ENCODE measurements at places on chromosomes 1 and 21.

DNA sequence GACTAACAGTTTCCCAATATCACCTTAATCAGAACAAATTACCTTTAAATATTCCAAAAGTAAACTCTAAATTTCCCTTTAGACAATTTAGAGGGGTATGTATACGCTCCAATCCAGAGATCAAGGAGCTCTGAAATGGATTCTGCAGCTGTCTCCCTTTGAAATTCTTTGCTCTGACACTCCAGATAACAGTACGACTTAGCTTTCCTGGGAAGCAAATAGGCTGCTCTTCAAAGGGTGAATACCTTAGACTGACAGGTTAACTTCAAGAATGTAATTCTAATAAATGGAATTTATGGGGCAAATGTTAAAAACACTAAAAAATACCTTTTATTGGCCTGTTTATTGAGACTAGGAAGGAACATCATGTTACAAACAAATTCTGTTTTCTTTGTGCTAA lies 357.2 kb downstream of the USP25 start:
- DNase-seq = no peak

DNA sequence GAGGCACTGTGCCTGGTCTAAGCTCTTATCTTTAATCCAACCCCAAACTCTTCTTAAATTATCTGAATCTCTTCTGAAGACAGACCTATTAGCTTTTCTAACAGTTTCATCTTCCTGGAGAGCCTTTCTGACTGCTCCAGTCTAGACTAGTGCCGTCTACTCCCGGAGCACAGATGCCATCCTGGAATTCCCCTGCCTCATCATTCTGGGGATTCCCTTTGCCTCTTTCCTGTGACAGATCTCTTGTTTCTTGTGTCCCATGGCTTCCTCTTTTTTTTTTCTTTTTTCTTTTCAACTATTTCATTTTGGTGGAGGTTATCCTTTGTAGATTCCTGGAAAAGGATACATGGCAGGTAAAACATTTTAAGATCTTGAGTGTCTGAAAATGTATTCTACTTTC lies 11.7 kb downstream of the SEMA4A start:
- no peak for DNase-seq

DNA sequence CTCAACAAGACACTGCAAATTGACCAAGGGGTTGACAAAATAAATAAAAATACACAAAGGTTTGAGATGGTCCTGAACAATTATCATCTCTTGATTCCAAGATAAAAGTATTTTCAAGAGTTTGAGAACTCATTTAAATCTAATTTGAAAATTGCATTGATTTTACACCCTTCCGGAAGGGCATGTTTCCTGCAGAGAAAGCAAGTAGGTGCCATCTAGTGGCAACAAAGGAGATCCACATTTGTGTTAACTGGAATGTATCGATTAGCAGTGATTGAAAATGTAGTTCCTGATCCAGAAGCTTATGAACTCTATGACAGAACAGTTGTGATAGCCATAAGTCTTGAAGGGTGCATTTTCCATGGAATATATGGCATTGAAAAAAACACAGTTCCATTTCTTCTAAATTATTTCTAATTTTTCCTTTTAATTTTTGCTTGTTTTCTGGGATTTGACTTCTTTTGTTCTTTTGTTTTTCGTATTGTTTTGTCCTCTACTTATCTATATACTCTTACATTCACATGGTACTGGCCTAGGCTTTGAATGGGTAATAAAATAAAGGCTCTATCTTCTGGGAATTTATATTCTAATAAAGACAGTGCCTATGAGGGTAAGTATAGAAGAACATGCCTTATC lies 143.7 kb downstream of the DNM3 start:
- peak; percentile 26 for DNase-seq

GRCh38 chr21:45417256-45417950 lies 12.4 kb downstream of the COL18A1 start:
- DNase-seq = no peak

DNA sequence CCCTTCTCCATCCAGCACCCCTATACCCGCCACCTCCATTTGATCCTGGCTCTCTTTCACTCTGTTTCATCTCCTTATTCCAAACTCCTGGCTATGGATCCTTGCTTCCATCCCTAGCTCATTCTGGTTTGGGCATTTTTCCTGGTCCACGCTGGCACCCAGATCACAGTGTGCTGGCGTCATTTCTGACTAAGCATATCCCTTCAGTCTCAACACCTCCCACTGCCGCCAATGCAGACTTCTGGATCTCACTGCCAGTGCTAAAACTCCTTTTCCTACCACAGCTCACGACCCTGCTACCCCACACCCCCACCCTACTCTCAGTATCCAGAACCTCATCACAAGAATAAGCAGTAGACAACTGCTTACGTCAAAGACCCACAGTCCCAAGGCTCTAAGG lies 16.3 kb downstream of the SEC16B start:
- DNase-seq = no peak

GRCh38 chr21:37368541-37369279 lies 2.1 kb downstream of the DYRK1A start:
- DNase-seq = no peak

- no peak for DNase-seq
Measured at GRCh38 chr21:16087523-16087922, 357.7 kb downstream of the USP25 start.

GRCh38 chr1:119974013-119974412 lies 77.7 kb upstream of the ADAM30 start:
- no peak for DNase-seq

DNA sequence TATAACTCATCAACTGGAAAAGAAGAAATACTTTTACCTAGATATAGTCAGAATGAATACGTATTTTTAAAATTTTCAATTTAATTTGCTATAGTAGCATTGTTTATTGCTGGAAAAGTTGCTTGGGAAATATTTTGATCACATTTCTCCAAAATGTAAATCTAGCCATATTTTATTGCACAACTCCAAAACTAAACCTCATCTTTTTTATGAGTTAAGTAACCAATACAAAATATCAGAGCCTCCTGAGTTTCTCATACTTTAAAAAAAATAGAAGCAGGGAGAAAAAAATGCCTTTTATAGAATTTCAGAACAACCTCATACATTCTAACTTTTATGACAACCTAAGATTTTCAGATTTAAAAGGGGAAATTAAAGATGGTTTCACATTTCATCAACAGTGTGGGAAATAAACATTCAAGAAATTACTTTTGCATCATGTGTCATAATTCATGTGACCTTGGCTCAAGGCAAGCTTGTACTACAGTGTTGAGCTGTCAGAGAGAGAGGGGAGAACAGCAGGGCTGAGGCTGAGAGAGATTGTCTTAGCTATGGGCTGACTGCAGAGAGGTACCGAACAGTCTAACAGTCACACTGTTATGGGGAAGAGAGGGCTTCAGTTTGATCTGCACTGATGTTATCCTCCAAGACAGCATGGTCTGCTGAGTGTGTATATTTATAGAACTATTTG lies 519.0 kb downstream of the LTN1 start:
- DNase-seq = no peak

DNA sequence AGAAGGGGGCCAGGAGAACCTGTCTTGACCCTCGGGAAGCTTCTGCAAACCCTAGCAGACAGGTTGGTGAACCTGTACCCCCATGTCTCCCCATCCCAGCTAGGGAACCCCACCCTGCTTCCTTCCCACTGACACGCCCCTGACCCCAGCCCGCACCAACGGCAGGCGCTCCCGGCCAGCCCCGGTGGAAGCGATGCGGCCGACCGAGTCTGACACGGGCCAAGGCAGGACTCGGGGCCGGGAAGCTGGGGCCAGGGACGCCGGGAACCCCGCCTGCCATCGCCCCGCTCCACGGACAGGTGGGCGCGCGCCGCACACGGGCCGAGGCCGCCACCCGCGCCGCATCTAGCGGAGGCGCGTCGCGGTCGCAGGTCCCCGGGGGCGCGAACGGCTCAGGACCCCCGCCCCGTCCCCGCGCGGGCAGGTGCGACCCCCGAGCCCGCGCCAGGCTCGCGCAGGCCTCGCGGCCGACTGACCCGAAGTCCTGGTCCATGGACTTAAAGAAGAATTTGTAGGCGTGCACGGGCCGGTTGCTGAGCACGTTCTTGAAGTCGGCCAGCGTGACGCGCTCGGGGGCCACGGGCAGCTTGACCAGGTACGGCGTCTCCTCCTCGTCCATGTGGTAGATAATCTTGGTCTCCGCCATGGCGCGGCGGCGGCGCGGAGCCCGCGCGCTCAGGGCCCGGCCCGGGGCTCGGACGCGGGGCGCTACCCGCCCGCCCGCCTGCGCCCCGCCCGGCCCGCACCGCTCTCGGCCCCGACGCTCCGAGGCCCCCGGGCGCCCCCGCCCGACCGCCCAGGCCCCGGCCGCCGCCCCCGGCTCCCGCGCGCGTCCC lies 580 bp downstream of the DVL1 start:
- no peak for DNase-seq

DNA sequence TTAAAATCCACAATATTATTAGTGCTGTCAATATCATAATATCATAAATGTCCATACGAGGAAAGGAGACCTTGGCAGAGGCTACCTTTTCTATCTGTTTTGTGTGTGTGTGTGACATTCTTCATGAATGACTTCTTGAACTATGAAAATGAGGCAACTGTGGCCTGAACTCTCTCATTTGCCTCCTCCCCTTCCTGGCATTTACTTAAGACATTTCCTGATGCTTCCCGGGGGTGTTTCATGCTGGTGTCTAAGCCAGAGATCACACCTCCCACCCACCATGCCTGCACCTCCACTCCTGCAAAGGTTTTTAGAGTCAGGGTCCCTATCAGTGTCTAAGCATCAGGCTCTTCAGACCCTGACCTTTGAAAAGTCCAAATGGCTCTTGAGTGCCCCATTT lies 420.9 kb downstream of the KIF26B start:
- DNase-seq = no peak

GRCh38 chr1:77026640-77027039 lies 159.4 kb downstream of the ST6GALNAC5 start:
- no peak for DNase-seq

DNA sequence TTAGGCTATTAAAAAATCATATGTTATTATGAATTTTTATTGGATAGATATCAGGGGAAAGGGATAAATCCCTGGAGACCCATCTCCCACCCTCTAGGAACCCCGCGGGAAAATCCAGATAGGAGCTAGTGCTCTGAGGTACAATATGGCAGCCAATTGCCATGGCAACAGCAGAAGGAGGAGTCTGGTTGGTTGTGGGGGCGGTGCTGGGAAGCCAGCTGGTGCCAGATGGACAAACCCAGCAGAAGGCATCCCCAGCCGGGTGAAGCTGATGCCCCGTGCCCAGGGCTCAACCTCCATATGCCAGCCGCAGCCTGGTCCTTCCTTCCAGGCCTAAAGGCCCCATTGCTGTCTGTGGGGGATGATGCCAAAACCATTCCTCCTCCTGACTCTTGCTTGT lies 38.3 kb downstream of the RHBG start:
- no peak for DNase-seq

GRCh38 chr21:45122432-45123132 lies 48.2 kb downstream of the ADARB1 start:
- DNase-seq = no peak

DNA sequence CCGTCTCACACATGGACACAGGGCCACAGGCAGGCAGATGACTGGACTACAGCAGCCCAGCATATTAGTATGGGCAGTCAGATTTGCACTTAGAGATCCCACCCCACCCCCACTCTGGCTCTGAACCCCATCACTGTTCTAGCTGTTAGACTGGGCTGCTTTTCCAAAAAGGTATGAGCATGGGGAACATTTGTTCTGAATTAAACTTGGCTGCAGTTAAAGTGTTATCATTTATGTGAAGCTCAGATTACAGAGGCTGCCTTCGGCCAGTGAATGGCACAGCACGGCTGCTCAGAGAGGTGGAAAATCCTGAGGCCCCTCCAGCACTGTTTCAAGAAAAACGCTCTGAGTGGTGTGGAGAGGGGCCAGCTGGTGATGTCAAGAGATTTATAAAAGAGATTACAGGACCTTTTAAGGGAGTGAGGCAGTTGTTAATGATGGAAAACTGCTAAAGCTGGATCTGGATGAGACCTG lies 6.9 kb upstream of the NOS1AP start:
- no peak for DNase-seq

DNA sequence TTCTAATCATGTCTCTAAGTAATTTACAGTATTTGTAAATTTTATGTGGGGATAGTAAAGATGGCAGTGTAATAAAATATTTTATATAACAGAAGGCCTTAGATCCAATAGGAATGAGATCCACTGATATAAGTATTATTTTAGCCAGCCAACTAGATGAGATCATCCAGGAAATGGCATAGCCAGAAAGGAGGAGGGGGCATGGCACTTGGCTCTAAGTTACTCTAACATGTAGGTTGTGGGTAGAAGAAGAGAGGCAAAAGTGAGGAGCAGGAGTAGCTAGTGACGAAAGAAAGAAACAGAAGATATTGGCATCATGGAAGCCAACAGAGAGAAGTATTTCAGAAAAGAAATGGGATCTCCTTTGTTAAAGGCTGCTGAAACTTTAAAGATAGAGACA lies 426.1 kb downstream of the PTPRC start:
- DNase-seq = no peak

- DNase-seq = peak; percentile 21
Measured at GRCh38 chr1:28056129-28056925, 32.1 kb downstream of the EYA3 start.

- DNase-seq = peak; percentile 75
Measured at GRCh38 chr1:210696709-210697108, 368.0 kb downstream of the HHAT start.

DNA sequence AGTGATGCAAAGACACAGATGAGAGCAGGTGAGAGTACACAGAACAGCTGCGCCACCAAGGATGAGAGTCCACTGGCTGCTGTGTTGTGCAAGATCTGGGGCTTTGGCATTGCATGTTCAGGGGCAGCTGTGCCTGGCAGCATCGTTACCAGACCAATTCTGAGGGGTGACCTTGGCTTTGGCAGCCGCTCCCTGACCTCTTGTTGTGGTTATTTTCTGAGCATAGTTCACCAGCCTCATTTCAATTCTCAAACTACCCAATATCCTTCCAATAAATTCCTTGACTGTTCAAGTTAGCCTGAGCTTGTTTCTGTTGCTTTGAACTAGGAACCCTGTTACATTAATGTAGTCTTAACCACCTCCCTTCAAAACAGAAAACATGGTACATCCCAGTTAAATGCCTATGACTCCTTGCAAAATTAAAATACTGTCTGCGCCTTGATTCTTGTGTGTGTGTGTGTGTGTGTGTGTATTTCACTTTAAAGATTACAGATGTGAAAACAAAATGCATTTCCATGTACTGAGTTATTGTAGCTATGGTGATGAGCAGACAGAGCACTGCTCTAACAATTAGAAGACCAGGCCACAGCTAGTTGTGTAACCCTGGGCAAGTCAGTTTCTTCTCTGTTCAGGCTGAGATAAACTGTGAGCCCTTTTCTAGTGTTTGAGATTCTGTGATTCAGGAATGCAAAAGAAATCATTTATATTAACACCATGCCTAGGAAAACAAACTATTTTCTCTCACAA lies 106.3 kb upstream of the GUCA2B start:
- no peak for DNase-seq

- no peak for DNase-seq
Measured at GRCh38 chr1:156616463-156616862, 2.8 kb upstream of the HAPLN2 start.

GRCh38 chr1:173122958-173123852 lies 72.5 kb upstream of the TNFSF18 start:
- DNase-seq = no peak
